ENCODE measurements at places on chromosomes 6 and 20.

- DNase-seq: no peak
Observed at GRCh38 chr6:16302721-16303552, 64.5 kb downstream of the GMPR start.

DNA sequence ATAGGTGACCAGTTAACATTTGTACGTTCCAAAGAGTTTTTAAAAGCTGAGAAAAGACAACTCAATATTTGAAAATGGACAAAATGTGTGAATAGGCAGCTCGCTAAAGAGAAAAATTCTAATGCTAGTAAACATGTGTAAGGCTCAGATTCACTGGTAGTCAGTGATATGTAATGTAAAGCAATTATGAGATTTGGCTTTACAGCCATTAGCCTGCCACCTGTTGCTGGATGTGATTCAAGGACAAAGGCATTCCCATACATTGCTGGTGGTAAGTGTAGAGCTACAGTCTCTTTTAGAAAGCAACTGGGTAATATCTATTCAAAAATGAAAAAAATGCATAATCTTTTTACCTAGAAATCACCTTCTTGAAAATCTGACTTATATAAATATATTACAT lies 114.3 kb downstream of the COL19A1 start:
- DNase-seq: no peak

GRCh38 chr6:26243132-26243531 lies 121.9 kb upstream of the BTN3A2 start:
- no peak for DNase-seq

DNA sequence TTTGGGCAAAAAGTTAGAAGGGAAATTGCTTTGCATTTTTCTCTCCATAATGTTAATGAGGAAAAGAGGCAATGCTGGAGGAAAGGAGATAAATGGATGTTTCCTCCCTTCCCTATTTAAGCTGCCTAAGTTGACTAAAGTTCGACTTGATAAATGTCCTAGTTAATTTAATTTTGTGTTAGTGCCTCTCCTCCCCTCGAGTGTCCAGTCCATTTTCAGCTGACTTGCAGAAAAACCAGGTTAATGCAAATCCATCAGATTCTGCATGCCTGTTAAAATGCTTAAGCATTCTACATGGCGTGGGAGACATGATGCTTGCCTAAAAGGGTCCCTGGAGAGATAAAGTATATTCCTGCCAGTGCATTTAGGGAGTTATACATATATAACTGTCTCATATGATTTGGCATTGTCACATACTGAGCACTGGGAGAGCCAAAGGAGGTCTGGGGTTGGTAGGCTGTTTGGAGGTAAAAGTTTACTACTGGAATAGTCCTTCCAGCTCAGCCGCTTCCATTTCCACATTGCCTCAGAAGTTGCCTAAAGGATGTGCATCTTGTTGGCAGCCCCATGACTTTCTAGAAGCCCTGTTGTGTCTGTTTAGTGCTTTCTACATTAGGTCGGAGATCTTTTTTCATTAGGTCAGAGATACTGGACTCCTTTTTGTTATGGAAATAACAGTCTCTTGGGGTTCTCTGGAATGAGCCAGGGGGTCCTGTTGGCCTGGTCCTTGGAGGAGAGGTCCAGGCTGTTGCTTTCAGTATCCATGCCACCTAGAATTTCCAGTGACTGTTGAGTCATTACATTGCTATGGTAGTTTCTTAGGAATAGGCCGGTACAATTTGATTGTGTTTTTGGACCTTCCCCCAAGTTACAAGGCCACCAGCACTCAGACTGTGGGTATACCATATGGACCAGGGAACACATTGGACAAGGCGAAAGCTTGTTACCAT lies 30.4 kb downstream of the JARID2 start:
- DNase-seq: no peak

DNA sequence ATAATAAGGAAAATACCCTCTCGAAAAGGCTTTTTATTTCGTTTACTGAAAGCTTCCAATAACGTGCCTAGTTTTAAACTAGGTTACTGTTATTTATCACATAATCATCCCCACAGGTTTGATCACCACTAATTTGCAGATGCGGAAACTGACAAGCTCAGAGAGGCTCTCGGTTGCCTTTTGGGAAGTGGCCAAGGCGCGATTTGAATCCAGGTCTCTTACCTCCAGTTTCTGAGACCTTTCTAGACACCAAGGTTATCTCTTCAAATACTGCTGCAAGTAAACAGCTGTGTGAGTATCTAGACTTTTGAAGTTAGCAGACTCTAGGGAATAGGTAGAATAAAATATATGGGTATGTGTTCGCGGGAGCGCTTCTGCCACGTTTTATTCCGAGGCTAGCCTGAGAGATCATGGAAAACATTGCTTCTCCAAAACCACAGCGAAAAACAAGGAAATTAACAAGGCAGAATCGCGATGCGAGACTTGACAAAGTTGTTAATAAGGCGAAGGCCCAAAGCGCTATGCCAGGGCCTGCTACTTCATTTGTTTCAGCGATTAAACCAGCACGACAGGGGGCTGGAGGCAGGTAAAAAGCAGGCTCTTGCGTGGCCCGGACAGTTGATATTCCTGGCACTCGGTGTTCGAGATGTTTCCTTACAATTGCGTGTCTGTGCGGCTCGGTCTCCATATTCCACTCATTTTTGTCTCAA lies 1.8 kb upstream of the JARID2 start:
- no peak for DNase-seq

GRCh38 chr6:118952683-118953082 lies 17.7 kb upstream of the MCM9 start:
- no peak for DNase-seq
